ENCODE measurements at places on chromosomes 6 and 20.

DNA sequence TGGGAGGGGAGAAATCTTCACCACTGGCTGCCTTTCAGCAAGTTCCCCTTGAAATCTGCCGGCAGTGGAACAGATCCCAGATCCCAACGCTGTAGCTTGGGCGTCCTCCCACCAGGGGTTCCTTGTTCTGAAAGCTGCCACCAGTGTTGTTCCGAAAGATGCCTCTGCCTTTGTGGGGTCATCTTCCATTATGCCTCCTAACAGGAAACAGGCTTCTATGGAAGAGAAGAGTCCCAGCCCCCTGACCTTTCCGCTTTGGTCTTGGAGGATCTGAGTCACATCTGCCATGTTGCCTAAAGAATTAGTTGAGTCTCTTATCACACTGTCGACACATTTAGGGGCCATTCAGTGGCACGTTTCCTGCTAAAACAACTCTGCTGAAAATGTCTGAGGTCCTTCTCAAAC is 57.5 kb upstream of the NFATC2 start:
- DNase-seq, result no peak

- DNase-seq, result peak; percentile 100
Observed at GRCh38 chr20:51346686-51347485, 195.6 kb downstream of the NFATC2 start.

- DNase-seq, result no peak
Observed at GRCh38 chr6:26431258-26432172, 8.8 kb upstream of the BTN3A3 start.

DNA sequence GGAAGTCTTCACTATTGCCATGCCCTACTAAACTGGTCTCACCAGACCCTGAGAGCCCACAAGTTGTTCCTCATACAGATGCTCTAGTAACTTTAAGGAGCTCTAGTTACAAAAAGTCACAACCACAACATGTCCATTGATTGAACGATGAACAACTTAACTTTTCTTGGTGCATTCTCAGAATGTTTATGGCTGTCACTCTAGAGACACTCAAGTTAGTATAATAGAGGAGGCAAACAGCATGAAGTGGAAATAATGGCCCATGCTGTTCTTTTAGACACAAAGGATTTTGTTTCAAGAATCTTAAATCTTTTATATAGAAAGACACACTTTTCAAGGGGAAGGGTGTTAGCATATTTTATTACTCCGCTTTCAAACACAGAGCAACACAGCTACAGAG is 934.4 kb downstream of the HACE1 start:
- no peak for DNase-seq

GRCh38 chr6:129263176-129263575 is 380.2 kb downstream of the LAMA2 start:
- no peak for DNase-seq

DNA sequence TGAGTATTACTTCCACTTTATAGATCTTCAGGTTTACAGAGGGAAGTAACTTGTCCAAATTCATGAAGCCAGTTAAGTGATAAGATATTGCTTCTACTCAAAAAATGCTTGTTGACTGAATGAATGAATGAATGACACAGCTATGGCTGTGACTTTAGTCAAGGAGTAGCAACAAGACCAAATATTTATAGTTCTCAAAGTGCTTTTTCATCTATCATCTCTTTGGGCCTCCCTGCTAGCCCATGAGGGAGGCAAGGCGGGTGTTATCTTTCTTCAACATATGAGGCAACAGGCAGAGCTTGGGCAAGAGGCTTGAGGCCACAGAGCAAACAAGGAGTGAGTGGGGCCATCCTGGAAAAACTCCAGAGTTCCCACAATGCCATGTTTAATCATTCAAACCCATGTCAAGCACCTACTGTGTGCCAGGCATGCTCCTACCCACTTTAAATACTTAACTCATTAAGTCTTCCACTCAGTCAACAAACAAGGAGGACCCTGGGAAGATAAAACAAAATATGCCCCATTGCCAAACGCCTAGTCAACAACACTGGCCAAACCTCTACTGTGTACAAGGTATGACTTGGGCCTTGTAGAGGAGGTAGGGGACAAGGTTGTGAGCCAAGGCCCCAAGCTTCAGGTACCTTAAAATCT is 15.9 kb downstream of the BCL2L1 start:
- DNase-seq, result no peak

GRCh38 chr6:138795809-138796603 is at the start of gene ECT2L:
ECT2L (plus strand) TSS chr6:138796087; CDS start chr6:138813275, 17,188 bp downstream.
- DNase-seq, result no peak

DNA sequence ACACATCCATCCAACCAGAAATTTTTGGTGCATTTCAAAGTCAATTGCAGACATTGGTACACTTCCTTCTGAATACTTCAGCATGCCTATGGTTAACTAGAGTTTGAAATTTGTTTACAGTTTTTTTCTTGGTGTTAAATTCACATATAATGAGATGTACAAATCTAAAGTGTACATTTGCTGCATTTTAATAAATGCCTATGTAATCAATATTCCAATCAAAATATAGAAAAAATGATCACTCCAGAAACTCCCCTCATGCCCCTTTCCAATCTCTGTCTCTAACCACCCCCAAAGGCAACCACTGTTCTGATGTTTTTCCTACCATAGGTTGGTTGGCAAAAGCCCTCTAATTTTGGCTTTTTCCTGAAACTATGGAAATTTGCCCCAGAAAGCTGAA is 7.6 kb upstream of the TGM6 start:
- no peak for DNase-seq

DNA sequence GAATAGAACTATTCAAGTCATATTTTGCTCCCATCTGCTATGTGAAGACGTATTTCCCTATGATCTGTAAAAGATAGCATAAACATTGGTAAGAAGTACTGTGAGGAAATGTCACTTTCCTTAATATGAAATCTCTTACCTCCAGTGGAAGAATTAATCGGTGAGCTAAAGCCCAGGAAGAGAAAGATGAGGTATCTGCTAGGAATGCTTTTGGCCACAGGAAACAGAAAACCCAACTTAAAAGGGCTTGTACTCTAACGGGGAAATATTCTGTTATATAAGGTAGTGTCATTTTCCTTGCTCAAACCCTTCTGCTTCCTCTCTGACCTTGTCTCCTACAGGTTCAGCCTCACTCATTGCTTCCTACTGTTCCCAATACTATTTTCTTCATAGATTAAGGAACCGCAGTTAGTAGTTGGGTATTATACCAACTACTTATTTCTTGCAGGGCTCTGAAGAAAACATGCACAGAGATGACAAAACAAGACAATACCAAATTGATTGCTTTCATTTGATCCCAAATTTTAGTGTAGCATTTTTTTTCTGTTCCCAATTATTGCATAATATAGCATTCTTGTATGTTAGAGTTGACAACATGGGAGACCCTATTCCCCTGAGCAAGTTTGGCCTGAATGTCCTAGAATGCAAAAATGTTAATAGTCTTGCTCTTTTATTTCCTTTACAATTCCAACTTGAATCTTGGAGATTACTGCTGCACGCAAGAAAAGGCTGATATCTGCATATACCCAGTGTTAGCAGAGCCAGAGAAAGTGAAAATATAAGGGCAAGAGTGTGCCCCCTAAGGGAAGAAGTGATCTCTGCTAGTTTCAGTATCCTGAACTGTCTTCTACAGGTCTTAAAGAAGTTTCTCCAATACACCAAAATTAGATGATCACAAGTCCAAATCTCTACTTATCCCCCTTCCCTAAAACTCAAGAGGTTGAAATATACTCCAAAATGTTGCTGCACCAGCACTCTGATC is 65.3 kb downstream of the AFG1L start:
- no peak for DNase-seq

- no peak for DNase-seq
Observed at GRCh38 chr6:14339711-14340584, 222.4 kb downstream of the CD83 start.

GRCh38 chr6:10338151-10338550 is 76.7 kb downstream of the TFAP2A start:
- no peak for DNase-seq

GRCh38 chr20:49034070-49034732 is 11.9 kb upstream of the CSE1L start:
- no peak for DNase-seq

GRCh38 chr6:3336066-3336786 is 77.5 kb downstream of the PSMG4 start:
- DNase-seq, result no peak
